Left ventricle myocardium inferior (tissue), 1 donor: ENCODE measurements at places on chromosomes 7 and 10. TPM values are rescaled to one million over a fixed set of nuclear protein-coding genes. Genes with fewer than 3 reads are reported as not detected.
A peak's percentile ranks its signal among the peaks of the same experiment; 100 is the strongest.

The WNT2 gene
- total RNA-seq: 0.14 TPM

The AGAP6 gene
- total RNA-seq: 4.7 TPM

The MICALL2 gene
- 8.3 TPM for total RNA-seq

The PAX2 gene
- not detected for total RNA-seq

The ASZ1 gene
- total RNA-seq: not detected

The CXCL12 gene
- total RNA-seq: 130 TPM

DNA sequence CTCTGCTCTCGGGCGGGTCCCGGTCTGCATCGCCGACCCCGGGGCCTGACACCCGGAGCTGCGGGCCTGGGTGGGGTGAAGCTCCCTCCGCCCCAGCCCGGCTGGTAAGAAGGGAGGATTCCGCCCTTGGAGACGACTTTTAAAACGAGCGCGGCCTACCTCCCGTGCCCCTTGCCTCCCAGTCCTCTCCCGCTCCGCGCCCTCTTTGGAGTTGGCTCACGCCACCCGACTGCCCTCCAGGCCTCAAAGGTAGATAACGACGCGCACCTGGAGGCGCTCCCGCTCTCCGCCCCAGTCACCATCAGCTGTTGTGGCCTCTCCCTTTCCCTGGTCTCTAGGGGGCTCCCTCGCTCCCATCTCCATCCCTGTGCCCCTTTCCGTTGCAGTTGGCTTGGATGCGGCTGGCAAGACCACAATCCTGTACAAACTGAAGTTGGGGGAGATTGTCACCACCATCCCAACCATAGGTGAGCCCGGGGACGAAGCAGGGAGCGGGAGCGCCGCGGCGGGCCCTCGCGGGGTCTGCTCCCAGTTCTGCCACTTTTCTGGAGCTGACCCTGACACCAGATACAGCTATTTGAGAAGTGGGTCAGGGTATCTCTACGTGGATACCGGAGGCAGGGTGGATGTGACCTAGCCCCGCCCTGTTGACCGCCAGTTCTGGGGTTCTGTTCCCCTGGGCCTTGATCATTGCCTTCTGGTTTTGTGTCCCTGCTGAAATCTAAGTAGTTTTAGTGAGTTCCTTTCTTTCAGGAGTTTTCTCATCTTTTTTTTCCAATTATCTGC, 679 bp downstream of the ARF5 start:
- DNase-seq: peak; percentile 36

DNA sequence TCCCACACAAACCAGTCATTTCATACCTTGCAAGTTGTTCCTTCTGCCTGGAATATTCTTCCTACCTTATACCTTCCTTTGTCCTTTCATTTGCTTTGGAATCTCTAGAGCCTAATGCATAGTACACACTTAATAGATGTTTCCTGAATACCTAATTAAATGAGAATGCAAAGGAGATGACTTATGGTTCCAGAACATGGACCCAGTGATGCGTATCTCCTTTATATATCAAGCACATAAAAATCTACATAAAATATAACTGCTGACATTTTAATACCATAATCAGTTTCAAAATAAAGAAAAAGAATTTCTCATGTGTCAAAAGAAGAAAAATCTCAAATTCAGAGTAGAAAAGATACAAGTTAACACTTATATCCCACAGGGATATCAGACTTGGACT, 110.6 kb upstream of the ASAH2 start:
- no peak for DNase-seq

DNA sequence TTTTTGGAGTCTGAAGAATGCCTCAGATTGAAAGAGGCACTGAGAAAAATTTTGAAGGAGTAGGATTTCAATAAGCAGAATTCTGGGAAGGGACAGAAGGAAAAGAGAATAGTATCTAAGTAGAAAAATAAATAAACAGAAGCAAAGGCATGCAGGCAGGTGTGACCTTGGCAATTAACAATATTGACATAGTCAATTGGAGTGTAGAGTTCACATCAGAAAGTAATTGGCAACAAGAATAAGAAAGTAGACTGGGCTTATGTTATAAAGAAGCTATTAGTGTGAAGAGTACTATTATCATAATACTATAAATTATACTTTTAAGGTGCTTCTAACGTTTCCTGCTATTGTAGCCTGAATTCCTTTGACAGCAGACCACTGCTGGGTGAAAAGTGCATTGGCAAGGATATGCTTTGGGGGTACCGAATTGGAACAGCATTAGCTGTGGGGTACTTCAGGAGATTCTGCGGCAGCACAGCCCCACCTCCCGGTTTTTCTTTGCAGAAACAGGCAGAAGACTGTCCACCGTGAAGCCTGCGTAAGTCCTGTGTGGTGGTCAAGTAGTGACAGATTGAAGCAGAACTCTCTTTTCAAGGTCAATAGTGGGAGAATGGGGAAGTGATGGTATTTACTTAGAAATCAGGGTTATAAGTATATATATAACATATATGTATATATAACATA, 357.0 kb downstream of the THSD7A start:
- DNase-seq: no peak

DNA sequence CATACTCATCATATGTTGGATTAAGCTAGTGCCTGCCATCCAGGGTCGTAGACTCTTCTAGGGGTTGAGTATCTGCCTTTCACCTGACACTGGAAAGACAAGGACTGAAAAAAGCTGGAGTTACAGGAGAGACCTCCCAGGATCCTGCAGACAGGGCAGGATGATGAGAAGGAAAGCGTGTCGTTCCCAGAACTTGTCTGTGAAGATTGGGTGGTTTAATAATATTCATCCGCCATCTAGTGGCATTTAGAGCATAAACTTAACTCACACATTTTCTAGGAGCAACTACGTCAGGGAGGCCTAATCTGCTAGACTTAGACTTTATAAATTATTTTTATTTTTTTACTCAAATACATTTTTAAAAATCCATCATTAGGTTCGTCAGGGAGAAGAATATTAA, 59.6 kb downstream of the ADRB1 start:
- no peak for DNase-seq

- no peak for DNase-seq
These were observed 289.0 kb downstream of the TWIST1 start for GRCh38 chr7:18828260-18828993.

DNA sequence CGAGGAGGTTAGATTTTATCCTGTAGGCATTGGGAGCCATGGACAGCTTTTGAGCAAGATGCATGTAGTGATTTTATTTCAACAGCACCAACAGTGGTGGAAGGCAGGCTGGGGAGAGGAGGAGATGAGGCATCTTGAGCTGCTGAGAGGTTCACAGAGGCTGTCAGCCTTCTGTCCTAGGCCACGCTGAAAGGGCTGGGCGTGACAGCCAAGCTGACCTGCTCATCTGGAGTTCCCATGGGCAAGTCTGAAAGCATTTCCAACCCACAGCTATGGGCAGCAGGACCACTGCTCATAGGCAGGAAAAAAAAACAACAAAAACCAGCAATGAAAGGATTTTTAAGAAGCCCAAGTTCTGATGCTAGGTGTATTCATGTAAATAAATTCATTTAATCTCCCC, 7.7 kb downstream of the NEURL1 start:
- no peak for DNase-seq

DNA sequence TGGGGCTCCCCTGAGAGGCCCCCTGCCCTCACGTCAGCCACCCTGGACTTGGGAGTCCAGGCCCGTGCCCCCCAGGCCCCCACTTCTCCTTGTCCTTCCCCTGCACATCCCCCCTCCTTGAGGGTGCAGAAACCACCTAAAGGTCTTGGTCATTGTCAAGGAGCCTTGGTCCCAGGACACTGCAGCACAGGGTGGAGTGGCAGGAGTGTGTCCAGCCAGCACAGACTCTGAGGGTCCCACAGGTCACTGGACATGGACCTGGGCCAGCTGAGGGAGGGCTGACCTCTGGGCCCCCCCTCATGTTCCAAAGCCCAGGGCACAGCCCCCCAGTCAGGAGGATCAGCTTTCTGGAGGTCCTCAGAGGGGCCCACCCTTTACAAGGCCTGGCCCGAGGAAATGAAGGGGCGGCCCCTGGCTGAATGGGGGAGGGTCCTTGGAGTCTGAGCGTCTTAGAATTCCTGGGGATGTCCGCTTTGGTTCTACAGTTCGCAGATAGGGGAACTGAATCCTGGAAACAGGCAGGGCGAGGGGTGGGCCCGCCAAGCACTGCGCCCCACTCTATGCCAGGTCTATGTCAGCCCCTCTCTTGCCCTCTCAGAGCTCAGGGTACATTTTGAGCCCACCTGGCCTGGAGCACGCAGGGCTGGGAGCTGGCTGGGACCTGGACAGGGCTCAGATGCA, 54.0 kb downstream of the PWWP2B start:
- DNase-seq: no peak

DNA sequence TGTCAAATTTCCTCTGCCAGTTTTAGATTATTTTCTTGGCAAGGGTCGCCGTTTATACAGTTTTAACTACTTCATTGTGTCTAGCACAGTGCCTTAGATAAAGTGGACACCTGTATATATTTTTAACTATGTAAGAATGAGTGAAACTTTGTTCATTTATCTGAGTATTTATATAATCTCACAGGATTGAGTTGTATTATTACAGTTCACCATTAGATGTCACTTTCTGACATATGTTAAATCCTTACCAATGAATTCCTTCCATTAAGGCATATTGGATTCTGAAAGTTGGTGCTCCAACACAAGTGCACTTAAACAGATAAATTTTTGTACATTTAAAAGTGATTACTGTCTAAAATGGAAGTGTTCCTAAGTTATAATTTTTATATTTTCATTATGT, 43.0 kb downstream of the ZMYND11 start:
- no peak for DNase-seq

DNA sequence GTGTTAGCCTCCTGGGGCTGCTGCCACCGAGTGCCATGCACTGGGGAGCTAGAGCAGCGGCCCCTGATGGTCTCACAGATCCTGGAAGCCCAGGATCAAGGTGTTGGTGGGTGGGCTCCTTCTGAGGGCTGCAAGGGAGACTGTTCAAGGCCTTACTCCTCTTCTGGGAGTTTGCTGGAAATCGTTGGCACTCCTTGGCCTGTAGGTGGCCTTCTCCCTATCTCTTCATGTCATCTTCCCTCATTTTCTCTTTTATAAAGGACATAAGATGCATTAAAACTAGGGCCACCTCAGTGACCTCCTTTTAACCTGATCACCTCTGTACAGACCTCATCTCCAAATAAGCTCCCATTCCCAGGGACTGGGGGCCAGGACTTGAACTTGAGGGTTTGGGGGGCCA, 27.0 kb upstream of the ZNF862 start:
- no peak for DNase-seq

GRCh38 chr10:98429320-98430072, 14.5 kb upstream of the PYROXD2 start:
- DNase-seq: no peak

GRCh38 chr7:120856198-120856597, 1.7 kb downstream of the TSPAN12 start:
- DNase-seq: no peak

DNA sequence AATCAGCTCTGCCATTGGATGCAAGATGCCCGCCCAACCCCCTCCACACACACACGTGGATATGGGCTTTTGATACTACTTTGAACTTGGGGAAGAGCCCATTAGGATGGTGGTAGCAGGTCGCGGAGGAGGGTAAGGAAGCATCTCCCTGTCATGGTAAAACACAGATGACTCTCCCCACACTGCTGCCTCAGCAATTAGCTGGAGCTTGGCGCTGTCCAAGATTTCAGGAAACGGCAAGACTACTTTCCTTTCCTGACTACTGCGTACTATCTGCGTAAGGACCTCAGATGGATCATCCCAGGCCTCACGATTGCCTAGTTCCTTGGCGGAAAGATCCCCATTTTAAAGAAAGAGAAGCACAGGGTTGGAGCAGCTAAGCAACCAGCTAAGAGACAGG, 134.3 kb downstream of the C10orf90 start:
- no peak for DNase-seq

DNA sequence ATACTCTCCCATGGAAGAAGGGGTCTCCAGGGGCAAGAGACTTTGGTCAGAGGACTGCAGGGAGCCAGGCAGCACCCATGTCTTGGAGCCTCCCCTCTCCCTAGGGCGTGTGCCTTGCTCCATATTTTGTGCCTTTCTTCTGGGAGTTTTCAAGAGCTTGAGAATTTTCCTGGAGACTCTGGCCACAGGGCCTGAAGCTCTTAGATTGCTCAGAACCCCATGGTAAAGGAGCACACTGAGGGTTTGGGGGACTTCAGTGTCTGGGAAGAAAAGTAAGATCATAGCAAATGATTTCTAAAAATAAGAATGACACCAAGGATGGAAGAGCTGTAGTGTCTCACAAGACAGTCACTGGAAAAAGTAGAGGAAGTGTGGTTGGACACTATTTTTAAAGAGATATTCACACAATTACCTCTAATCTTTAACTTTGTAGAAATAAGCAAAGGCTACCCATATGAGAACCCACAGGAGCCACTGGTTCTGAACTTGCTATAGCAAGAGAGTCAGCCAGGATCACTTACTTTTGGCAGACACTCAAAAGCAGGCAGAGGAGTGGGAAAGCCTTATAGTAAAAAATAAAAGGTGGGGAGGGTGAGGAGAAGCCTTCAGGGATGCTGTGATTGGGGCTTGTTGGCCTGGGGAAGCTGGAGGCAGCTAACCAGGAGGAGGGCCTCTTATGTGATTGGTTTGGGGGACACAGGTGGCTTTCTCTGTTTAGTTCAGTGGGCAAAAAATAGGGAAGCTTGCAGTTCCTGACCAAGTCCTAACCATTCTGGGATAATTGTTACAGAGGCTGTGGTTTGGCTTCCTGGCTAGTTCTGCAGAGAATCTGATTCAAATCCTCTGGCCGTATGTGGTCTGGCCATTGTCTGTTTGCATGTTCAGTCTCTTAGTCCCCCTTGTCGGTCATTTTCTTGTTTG, 5.1 kb upstream of the CSGALNACT2 start:
- DNase-seq: no peak

DNA sequence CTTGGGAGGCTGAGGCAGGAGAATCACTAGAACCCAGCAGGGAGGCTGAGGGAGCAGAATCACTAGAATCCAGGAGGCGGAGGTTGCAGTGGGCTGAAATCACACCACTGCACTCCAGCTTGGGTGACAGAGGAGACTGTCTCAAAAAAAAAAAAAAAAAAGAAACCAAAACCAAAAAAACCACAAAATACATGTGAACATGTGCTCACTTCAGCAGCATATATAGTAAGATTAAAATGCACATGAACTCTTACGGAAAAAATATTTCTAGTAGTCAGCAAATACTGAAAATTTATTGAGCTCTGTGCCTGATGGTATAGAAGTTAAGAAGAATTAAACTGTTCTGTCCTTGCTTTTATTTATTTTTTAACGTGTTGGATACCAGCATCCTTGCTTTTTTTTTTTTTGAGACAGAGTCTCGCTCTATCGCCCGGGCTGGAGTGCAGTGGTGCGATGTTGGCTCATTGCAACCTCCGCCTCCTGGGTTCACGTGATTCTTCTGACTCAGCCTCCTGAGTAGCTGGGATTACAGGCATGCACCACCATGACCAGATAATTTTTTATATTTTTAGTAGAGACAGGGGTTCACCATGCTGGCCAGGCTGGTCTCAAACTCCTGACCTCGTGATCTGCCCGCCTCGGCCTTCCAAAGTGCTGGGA, 9.6 kb upstream of the ZNF487 start:
- no peak for DNase-seq

GRCh38 chr7:134165252-134165651, 38.1 kb downstream of the LRGUK start:
- no peak for DNase-seq

- DNase-seq: no peak
These were observed 217.9 kb upstream of the ZMIZ1 start for GRCh38 chr10:78850644-78851435.
